ENCODE measurements at places on chromosomes 1 and 21. TPM values are rescaled to one million over a fixed set of nuclear protein-coding genes. Genes with fewer than 3 reads are reported as not detected.

The OR2AK2 gene
- not detected for total RNA-seq

- no peaks in the 10 kb centered on the region for H3K36me3 ChIP-seq
- no peak for DNase-seq
- no peaks in the 10 kb centered on the region for H3K27me3 ChIP-seq
- H3K4me3 ChIP-seq: no peak overlapping the region
Observed at GRCh38 chr1:111776391-111776790, 20.7 kb downstream of the DDX20 start.

GRCh38 chr1:205690122-205690756 is 9.9 kb upstream of the SLC45A3 start:
- no peak for DNase-seq
- no peak overlapping the region for H3K4me3 ChIP-seq
- H3K27me3 ChIP-seq: no peaks in the 10 kb centered on the region
- H3K36me3 ChIP-seq: no peaks in the 10 kb centered on the region

DNA sequence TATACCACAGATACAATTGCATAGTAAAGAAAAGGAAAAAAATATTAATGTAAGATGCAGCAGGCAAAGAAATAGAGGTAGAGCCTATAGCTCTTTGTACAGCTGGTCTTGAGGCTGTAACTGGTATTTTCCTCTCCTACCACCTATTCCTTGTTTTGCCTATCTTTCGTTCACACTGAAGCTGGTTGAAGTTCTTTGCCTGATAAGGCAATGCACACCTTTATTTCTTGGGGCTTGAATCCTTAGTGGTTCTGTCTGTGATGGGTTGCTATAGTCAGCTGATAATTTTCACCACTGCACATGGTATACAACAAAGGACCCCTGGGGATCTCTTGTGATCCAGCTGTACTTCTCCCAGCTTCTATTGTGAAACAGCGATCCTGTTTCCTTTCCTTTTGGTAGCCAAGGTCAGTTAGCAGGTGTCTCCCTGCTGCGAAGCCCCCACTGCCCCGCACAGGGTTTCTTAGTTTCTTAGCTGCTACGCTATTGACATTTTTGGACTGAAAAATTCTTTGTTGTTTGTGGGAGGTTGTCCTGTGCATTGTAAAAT is 9.9 kb upstream of the TSNAX start:
- H3K4me1 ChIP-seq: peaks cover 7% of the 10 kb centered on the region
- H3K27me3 ChIP-seq: no peaks in the 10 kb centered on the region
- no peak for DNase-seq
- no peaks in the 10 kb centered on the region for H3K36me3 ChIP-seq

- no peak overlapping the region for H3K4me3 ChIP-seq
- DNase-seq: no peak
- no peaks in the 10 kb centered on the region for H3K27me3 ChIP-seq
- H3K27ac ChIP-seq: no peak overlapping the region
- H3K4me1 ChIP-seq: no peaks in the 10 kb centered on the region
Observed at GRCh38 chr21:31253684-31254083, 90.4 kb downstream of the TIAM1 start.

The SMCP gene
- total RNA-seq: not detected
